Activated CD8-positive, alpha-beta memory T cell treated with anti-CD3 and anti-CD28 coated beads, Interleukin-2, amount 10 ng/mL, durations not matched to agents 7 days and 5 days (primary cell): ENCODE measurements at places on chromosomes 13 and 19.

- DNase-seq = no peak
Measured at GRCh38 chr13:20391597-20392452, 133.8 kb downstream of the CRYL1 start.

GRCh38 chr13:84902243-84902642, 897.0 kb downstream of the SLITRK6 start:
- no peak for DNase-seq

GRCh38 chr13:43251961-43252360, 228.6 kb downstream of the DNAJC15 start:
- DNase-seq = no peak

- DNase-seq = no peak
Measured at GRCh38 chr13:96575423-96576320, 418.6 kb downstream of the OXGR1 start.

GRCh38 chr13:48950501-48950875, 25.2 kb upstream of the FNDC3A start:
- no peak for DNase-seq

DNA sequence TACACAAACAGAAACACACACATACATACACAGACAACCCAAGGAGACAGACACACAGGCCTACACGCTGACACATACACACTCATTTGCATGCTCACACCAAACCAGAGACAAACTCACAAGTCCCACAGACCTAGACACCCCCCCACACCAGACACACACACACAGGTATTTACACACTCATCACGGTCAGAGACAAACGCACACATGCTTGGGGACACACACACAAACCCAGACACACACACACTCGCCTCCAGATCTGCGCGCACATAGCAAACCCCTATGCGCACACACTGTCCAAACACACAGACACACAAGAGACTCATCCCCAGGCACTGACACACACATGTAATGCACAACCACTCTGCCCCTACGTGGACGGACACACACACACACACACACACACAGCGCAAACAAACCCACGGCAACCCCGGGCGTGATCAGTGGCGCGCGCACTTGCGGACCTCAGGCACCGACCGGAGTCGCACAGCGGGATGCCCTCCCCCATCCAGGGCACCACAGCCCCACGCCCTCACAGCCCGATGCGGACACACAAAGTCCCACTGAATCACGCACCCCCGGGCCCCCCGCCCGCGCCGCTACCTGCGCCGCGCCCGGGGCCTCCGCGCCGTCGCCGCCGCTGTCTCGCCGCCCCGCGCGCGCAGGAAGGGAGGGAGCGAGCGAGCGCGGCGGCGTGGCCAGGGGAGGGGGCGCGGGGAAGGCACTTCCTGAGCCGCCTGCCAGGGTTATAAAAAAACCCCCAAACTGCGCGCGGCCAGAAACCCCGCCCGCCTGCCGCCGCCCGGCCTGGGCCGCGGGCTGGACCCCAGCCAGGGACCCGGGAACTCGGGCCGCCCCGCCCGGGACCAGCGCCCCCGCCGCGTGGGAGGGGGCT, at the start of gene ADAMTS10:
Gene ADAMTS10, minus strand, starts transcription at position 675 of the 895 bp plus-strand sequence. CDS start 5,005 bp downstream, outside the sequence.
- no peak for DNase-seq

GRCh38 chr13:107421951-107422350, 793.4 kb downstream of the LIG4 start:
- DNase-seq = no peak

DNA sequence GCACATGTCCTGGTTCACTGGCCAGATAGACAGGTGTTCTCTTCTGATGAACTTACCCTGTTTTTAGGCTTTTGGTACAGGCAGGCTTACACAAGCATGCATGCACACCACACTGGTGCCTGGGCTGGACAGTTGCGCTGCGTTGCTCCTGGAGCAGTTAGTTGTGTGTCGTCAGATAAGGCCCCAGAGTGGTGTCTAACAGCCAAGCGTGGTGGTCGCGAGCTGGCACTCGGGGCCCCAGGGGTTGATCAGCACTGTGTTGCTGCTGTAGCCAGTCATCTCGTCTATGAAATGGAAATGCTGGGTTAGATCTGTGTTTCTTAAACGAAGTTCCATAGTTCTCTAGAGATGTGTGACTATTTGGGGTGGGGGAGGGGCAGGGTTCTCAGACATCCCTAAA, 24.6 kb upstream of the TEX29 start:
- DNase-seq = no peak

DNA sequence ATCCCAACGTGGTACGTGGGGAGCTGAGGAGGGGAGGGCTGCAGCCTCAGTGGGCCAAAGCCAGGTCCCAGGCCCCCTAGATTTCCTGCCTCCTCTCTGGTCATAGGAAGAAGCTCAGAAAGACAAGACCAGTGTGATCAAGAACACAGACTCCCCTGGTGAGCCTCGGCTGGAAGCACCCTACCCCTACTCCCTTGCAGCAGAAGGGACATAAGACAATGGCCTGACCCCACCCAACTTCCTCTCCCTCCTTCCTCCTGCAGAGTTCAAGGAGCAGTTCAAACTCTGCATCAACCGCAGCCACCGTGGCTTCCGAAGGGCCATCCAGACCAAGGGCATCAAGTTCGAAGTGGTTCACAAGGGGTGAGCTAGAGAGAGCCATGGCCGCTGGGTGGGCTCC, 11.5 kb downstream of the PODNL1 start:
- DNase-seq = no peak

DNA sequence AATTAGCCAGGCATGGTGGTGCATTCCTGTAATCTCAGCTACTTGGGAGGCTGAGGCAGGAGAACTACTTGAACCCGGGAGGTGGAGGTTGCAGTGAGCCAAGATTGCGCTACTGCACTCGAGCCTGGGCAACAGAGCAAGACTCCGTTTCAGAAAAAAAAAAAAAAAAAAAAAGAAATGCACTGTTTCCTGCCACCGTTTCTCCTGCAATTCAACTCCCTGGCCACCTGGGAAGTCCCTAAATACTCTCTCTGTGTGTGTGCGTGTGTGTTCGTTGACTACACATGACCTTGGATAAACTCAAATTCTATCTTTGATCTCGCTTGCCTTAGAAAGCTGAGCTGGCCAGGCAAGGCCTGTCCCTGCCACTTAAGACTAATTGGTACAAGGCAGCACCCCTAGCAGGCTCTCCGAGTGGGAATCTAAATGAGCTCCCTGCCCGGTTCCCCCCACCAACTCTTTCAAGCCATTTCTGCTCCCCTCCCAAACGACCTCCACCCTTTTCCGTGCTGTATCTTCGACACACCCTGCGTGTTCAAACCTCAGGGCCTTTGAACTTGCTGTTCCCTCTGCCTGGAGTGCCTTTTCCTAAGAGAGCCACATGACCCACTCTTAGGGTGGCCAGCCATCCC, 5.2 kb upstream of the BCAT2 start:
- no peak for DNase-seq

DNA sequence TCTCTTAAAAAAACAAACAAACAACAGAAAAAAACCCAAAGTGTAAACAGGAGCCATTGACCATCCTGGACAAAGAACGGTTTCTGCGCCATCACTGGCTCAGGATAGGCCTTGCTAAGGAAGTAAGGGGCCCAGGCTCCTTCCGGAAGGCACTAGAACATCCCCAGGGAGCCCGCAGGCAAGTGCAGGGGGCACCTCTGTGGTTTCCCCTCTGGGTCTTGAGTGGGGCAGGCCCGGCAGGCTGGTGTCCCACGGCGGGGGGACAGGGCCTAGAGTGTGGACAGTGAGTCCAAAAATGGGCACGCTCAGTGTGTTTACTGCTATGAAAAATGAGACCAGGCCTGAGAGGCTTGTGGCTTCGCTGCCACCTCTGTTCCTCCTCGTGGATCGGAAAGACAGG, 14.8 kb upstream of the RANBP3 start:
- DNase-seq = no peak

GRCh38 chr13:23871616-23872220, 17.5 kb downstream of the MIPEP start:
- DNase-seq = no peak

- DNase-seq = no peak
Measured at GRCh38 chr19:844546-844971, 3.8 kb downstream of the PRTN3 start.

DNA sequence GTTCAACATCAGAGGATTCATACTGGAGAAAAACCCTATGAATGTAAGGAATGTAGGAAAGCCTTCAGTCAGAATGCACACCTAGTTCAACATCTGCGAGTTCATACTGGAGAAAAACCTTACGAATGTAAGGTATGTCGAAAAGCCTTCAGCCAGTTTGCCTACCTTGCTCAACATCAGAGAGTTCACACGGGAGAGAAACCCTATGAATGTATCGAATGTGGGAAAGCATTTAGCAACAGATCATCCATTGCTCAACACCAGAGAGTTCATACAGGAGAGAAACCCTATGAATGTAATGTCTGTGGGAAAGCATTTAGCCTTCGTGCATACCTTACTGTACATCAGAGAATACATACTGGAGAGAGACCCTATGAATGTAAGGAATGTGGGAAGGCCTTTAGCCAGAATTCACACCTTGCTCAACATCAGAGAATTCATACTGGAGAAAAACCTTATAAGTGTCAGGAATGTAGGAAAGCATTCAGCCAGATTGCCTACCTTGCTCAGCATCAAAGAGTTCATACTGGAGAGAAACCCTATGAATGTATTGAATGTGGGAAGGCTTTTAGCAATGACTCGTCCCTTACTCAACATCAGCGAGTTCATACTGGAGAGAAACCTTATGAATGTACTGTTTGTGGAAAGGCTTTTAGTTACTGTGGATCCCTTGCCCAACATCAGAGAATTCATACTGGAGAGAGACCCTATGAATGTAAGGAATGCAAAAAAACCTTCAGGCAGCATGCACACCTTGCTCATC, 15.4 kb downstream of the ZNF570 start:
- no peak for DNase-seq

- DNase-seq = no peak
Measured at GRCh38 chr13:46359714-46360113, 27.3 kb downstream of the RUBCNL start.

DNA sequence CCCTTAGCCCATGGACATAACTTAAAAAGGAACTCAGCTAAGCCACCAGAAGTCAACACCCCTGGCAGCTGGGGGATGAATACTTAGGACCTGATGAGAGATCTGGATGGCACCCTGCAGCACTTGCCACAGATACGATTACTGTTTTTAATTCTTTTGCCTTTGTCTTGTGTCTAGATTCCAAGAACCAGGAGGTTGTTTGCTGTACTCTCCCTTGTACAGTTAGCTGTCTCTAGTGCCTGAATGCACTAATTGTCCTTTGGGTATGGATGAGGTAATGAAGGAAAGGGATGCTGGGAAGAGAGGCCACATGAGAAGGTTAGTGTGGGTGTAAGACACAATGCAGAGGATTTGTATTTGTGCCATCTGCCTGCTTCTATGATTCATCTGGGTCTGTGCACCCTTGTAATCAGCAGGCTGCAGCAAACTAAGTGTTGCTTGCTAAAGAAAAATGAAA, 385.8 kb downstream of the KCNRG start:
- DNase-seq = no peak

DNA sequence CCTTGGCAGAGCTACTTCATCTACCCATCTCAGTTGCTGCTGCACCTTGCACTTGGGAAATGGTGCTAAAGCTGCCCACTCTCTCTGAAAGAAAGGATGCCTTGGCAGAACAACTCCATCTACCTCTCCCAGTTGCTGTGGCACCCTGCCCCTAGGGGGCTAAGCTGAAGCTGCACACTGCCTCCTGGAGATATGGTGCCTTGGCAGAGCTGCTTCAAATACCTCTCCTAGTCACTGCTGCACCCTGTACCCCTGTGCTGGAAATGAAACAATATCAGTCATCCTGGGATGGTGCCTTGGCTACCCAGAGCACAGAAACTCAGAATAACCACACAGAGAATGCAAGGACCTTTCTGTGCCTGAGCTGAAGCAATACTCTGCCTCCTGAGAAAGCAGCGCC, 615.8 kb downstream of the DIAPH3 start:
- DNase-seq = no peak

GRCh38 chr13:113195360-113195759, 13.1 kb downstream of the PCID2 start:
- no peak for DNase-seq

- no peak for DNase-seq
Measured at GRCh38 chr13:93709506-93710244, 483.1 kb downstream of the GPC6 start.

DNA sequence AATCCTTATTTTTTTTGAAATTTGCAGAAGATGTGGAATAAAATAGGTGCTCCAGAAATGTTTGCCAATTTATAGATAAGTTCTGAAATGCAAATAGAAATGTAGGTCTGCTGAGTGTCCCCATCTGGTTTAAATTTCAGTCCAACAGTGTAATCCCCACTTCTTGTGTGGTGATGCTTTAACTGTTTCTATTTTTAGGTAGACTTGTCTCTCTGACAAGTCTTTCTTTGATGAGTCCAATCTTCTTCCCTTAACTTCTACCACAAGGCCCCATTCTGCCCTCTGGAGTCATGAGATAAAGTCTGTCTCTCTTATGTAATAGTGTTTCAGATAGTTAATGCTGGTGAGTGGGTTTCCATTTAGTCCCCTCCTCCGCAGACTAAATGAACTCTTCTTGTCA, 390.4 kb downstream of the RFC3 start:
- no peak for DNase-seq

DNA sequence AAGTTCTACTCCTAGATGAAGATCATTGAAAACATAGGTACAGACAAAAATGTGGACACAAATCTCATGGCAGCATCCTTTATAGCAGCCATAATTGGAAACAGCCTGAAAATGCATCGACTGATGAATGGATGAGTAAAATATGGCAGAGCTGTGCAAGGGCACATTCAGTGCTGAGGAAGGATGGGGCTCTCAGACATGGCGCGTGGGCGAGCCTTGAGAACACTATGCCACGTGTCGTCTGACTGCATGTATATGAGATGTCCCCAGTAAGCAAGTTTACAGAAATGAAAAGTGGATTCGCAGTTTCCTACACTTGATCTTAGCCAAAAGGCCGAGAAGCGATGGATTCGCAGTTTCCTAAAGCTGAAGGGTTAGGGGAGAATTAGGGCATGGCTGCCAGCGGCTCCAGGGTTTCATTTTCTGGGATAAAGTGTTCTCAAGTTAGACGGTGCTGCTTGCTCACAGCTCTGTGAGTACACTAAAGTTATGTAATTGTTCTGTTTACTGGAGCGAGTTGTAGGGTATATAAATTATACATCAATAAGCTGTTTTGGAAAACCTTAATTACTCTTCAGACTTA, 78.0 kb downstream of the RAB20 start:
- no peak for DNase-seq

DNA sequence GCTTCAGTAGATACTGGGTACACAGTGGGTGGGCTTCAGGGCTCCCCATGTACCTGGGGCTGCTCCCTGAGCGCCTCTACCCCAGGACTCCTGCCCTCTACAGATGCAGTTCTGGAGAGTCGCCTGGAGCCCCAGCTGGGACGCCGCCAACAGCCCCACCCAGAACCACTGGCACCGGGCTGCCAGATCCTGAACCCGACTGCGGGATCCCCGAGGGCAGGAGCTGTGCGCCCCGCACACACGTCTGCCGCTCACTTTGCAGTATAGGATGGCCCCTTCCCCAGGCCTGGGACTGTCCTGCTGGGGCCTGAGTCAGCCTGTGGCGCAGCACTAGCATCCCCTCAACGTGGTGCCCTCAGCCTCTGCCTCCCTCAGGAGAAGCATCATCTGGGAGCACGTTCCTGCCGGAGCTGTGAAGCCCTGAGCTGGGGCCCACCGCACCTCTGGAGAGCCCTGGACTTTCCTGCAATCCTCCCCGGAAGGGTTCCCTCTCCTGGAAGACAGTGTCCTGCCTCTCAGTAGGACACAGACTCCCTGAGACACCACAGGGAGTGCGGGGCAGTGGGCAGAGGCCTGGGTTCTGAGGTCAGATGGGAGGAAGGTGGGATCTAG, 3.7 kb downstream of the REXO1 start:
- DNase-seq = no peak
